Right lobe of liver (tissue), 6 donors: ENCODE measurements at places on chromosomes 12 and 14. TPM values are rescaled to one million over a fixed set of nuclear protein-coding genes. Genes with fewer than 3 reads are reported as not detected.

DCAF4 gene
- 6.1 TPM for total RNA-seq

- no peak for DNase-seq
Observed at GRCh38 chr12:22459838-22460490, 84.4 kb downstream of the C2CD5 start.

DNA sequence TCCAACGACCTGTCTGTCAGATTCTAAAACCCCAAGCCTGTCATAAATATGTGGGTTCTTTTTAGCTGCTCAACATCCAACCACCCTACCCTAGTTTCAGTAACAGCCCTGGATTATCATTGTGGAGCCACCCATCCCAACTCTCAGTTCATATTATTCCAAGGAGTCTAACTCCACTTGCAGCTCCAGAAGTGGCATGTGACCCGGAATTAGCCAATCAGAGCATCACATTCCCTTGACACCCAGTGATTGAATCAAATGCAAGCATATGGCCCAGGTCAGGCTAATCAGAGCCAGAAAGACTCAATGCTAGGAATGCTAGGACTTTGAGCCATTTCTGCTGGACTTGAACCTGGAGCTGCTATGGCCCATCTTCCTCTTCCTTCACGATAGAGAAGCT is 17.1 kb upstream of the HSP90B1 start:
- DNase-seq = no peak

STON2 gene
- total RNA-seq = 4.9 TPM

DNA sequence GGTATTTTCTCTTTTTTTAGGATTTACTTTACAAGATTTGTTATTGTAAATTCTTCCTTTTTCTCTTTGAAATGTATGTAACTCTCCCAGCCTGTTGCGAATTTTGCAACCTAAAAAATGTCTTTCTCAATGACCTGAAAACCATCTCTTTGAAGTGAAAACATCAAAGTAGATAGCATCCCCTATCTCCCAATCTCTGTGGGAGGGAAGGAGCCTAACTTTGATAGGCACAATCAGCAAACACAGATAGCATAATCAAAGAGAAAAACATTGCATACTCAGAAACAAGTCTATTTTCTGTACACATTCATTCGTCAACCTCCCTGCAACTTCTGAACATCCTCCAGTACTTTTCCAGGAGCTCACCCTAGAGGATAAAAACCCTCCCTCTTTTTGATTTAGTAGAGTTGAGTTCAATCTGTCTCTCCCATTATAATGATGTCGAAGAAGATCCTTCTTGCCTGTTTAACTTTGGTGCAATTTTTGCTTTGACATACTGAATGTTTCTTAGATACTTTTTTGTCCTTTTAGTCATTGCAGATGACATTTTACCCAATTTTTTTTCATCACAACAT is 849.2 kb upstream of the LRFN5 start:
- no peak for DNase-seq

ARMH4 gene
- total RNA-seq = 0.61 TPM

GLIPR1L1 gene
- total RNA-seq = not detected

DNA sequence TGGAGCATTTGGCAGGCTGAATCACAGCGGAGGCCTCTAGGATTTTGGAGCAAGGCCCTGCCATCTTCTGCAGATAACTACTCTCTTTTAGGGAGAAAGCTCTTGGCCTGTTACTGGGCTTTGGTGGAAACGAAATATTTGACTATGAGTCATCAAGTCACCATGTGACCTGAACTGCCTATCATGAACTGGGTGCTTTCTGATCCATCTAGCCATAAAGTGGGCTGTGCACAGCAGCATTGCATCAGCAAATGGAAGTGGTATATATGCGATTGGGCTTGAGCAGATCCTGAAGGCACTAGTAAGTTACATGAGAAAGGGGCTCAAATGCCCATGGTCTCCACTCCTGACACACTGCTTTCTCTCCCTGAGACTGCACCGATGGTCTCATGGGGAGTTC is 21.1 kb downstream of the GYS2 start:
- no peak for DNase-seq

GRCh38 chr12:123465084-123465483 is 7.1 kb downstream of the SNRNP35 start:
- no peak for DNase-seq

GLT8D2 gene
- total RNA-seq = 0.44 TPM
